ENCODE measurements at places on chromosomes 6 and 20. TPM values are rescaled to one million over a fixed set of nuclear protein-coding genes. Genes with fewer than 3 reads are reported as not detected.

Gene GPR63
- 0.10 TPM for total RNA-seq

Gene CLVS2
- total RNA-seq, result under 0.01 TPM

Gene LRRC73
- not detected for total RNA-seq

Gene C6orf132
- not detected for total RNA-seq

Measured in mononuclear cell (primary cell).